Heart left ventricle (tissue), 16 donors: ENCODE measurements at places on chromosomes 16 and 17.

GRCh38 chr16:85350146-85350728, 238.0 kb upstream of the CIBAR2 start:
- no peak for DNase-seq

DNA sequence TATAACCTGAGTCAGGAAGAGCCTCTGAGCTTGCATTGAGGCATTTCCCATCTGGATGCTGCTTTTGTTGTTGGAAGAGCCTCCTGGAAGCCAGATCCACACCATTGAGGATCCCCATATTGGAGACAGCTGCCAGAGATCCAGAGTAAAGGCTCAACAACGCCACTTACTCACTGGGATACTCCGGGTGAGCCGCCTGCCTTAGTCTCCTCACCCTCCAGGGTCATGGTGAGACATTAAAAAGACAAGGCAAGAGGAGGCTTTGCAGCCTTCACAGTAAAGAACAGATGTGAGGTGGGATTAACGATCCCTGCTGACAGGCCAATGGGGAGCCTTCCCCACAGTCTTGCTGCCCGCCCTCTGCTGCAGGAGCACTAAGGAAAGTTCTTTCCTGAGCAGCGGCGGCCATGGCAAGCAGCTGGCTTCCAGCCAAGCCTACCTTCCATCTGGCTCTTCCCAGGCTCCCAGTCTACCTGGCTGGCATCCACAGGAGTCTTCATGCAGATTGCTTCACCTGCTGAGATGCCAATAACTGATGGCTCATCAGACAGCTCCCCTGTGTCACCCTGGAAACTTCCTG, 198.5 kb downstream of the CYLD start:
- DNase-seq = no peak

GRCh38 chr17:8696426-8696825, 48.2 kb downstream of the CCDC42 start:
- no peak for DNase-seq

- DNase-seq = no peak
These were observed 12.8 kb upstream of the PCTP start for GRCh38 chr17:55737976-55738501.

GRCh38 chr16:75801307-75801706, 75.0 kb upstream of the CPHXL start:
- no peak for DNase-seq

DNA sequence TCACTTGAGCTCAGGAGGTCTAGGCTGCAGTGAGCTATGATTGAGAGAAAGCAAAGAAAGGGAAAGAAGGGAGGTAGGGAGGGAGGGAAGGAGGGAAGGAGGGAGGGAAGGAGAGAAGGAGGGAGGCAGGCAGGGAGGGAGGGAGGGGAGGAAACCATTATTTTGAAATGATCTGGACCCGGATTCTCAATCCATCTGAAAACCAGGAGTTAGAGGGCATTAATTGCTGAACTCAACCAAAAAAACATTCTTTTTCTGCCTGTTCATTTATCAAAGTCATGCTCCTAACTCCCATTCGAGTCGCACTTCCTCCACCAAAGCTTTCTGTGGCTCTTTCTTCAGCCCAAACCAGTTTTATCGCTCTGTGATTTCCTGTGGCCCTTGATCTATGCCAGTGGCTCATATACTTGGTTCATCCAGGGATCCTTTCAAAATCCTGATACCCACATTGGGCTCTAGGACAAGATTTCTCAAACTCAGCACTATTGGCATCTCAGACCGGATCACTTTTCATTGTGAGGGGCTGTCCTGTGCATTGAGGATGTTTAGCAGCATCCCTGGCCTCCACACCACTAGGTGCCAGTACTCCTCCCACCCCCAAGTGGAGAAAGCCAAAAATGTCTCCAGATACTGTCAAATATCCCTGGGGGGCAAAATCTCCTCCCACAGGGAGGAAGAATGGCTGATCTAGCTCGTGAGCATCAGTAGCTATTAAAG, 38.2 kb downstream of the CMTM4 start:
- DNase-seq = no peak
